Activated CD4-positive, alpha-beta memory T cell treated with anti-CD3 and anti-CD28 coated beads, Interleukin-2, amount 10 ng/mL, durations not matched to agents 7 days and 5 days (primary cell): ENCODE measurements at places on chromosomes 13 and 19. TPM values are rescaled to one million over a fixed set of nuclear protein-coding genes. Genes with fewer than 3 reads are reported as not detected.

Gene NOVA2
- total RNA-seq = 0.15 TPM

Gene SMIM24
- not detected for total RNA-seq

Gene C19orf85
- total RNA-seq = not detected

Gene PSG2
- not detected for total RNA-seq

Gene CPB2
- total RNA-seq = not detected

Gene LHB
- 0.88 TPM for total RNA-seq

Gene GCDH
- total RNA-seq = 25.1 TPM

Gene PRKCSH
- 315 TPM for total RNA-seq

Gene TNFSF9
- 5.7 TPM for total RNA-seq

Gene ZNF714
- total RNA-seq = 23.7 TPM

Gene COL4A2
- not detected for total RNA-seq

Gene OR4F17
- total RNA-seq = not detected

Gene ZGLP1
- total RNA-seq = 1.4 TPM

Gene MPHOSPH8
- total RNA-seq = 44.4 TPM

Gene SRRM5
- 0.28 TPM for total RNA-seq

Gene KLF1
- total RNA-seq = 0.20 TPM

Gene GRIN3B
- 0.08 TPM for total RNA-seq

Gene SIGLECL1
- total RNA-seq = 0.18 TPM

Gene MAB21L1
- not detected for total RNA-seq

Gene IGFL4
- total RNA-seq = not detected

Gene TMPRSS9
- not detected for total RNA-seq

Gene VSIG10L
- total RNA-seq = 2.3 TPM

Gene CCDC169
- total RNA-seq = 0.13 TPM

Gene RXFP2
- total RNA-seq = not detected

Gene LIM2
- not detected for total RNA-seq

Gene PIP5K1C
- total RNA-seq = 19.6 TPM

Gene SYNGR4
- total RNA-seq = 0.28 TPM

Gene ZNF723
- total RNA-seq = not detected

Gene ZNF8
- total RNA-seq = 4.5 TPM

Gene ATXN8OS
- not detected for total RNA-seq

Gene OSCAR
- total RNA-seq = 0.40 TPM

Gene ZNF331
- 18.0 TPM for total RNA-seq

Gene MEDAG
- not detected for total RNA-seq

Gene SERTM1
- total RNA-seq = not detected

Gene CABP5
- not detected for total RNA-seq

Gene SCEL
- total RNA-seq = not detected

Gene ONECUT3
- not detected for total RNA-seq

Gene POSTN
- total RNA-seq = not detected

Gene AMH
- 4.6 TPM for total RNA-seq

Gene UNC13A
- not detected for total RNA-seq

Gene AP1M2
- total RNA-seq = not detected

Gene CEACAM3
- total RNA-seq = not detected

Gene ZNF527
- total RNA-seq = 4.8 TPM

Gene LCP1
- 1,280 TPM for total RNA-seq

Gene IGLON5
- 0.81 TPM for total RNA-seq

Gene FOXA3
- not detected for total RNA-seq

Gene ZNF284
- 1.8 TPM for total RNA-seq

Gene GTF3A
- 189 TPM for total RNA-seq

Gene SULT2B1
- not detected for total RNA-seq

Gene PNMA8A
- total RNA-seq = not detected

Gene OLFM2
- 9.7 TPM for total RNA-seq

Gene DLL3
- 0.28 TPM for total RNA-seq

Gene PLPPR3
- not detected for total RNA-seq

Gene ZNF443
- total RNA-seq = 4.9 TPM

Gene ZNF563
- 4.5 TPM for total RNA-seq

Gene MZF1
- total RNA-seq = 22.9 TPM

Gene ZIC2
- 0.50 TPM for total RNA-seq

Gene PLEKHA4
- 5.5 TPM for total RNA-seq
